ENCODE measurements at places on chromosomes 1 and 21. TPM values are rescaled to one million over a fixed set of nuclear protein-coding genes. Genes with fewer than 3 reads are reported as not detected.

AMY1A gene
- not detected for total RNA-seq

ECE1 gene
- total RNA-seq, result 62.9 TPM

TTC4 gene
- total RNA-seq, result 21.9 TPM

PTPN22 gene
- 2.4 TPM for total RNA-seq

C1orf226 gene
- total RNA-seq, result 13.2 TPM

TAS1R3 gene
- not detected for total RNA-seq

MPL gene
- not detected for total RNA-seq

AURKAIP1 gene
- total RNA-seq, result 107 TPM

DNA sequence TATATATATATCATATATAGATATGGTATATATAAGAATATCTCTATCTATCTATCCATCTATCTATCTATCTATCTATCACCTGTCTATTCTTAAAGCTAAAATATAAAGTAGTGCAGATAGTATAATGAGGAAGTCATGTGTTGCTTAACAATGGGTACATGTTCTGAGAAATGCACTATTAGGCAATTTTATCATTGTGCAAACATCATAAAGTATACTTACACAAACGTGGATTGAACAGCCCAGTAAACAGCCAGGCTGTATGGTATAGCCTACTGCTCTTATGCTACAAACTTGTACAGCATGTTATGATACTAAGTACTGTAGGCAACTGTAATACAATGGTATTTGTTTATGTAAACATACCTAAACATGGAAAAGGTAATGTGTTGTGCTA is 621.0 kb upstream of the NCAM2 start:
- no peaks in the 10 kb centered on the region for H3K4me1 ChIP-seq
- H3K27me3 ChIP-seq, result no peaks in the 10 kb centered on the region
- H3K27ac ChIP-seq, result no peak overlapping the region
- no peak for DNase-seq

DNA sequence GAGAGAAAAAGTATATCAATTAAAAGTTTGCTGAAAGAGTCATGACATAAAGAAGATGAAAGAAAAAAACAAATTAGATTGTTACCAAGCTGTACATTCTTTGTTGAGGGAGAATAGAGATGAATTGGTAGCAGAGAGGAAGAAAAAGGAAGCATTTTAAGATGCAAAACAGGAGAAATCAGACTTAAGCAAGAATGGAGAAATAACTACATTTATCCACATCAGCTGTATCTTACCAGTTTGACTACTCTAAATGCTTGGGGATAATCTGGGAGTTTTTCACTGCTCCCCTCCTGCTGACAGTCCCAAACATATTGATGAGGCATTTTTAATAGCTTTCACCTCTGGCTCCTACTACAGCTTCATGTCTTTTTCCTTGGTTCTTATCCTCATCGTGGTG is 16.8 kb upstream of the PTPRC start:
- H3K27ac ChIP-seq, result no peak overlapping the region
- H3K27me3 ChIP-seq, result no peaks in the 10 kb centered on the region
- no peak overlapping the region for H3K4me3 ChIP-seq
- DNase-seq, result no peak

DNA sequence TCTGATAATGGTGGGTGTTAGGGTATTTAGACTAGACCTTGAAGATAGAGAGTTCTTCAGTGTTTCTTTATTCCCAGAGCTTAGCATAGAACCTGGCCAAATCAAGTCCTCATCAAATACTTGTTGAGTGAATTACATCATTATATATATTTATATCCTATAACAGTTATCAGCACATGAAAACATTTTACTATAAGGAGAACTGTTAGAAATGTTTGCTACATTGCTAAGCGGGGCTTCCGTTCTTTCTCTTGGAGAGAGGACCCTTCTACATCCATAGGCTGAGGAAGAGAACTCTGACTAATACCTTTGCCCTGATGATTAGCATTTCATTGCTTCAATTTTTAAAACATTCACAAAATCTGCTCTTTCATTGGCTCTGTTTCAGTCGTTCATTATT is 66.5 kb upstream of the NBL1 start:
- DNase-seq, result no peak
- no peak overlapping the region for H3K4me3 ChIP-seq
- H3K4me1 ChIP-seq, result no peaks in the 10 kb centered on the region
- no peaks in the 10 kb centered on the region for H3K36me3 ChIP-seq
- H3K27me3 ChIP-seq, result no peaks in the 10 kb centered on the region

- no peak overlapping the region for H3K27ac ChIP-seq
- H3K4me3 ChIP-seq, result no peak overlapping the region
- no peaks in the 10 kb centered on the region for H3K36me3 ChIP-seq
- H3K4me1 ChIP-seq, result no peaks in the 10 kb centered on the region
- no peak for DNase-seq
- no peaks in the 10 kb centered on the region for H3K27me3 ChIP-seq
Observed at GRCh38 chr1:183477986-183478781, 5.9 kb downstream of the SMG7 start.

DNA sequence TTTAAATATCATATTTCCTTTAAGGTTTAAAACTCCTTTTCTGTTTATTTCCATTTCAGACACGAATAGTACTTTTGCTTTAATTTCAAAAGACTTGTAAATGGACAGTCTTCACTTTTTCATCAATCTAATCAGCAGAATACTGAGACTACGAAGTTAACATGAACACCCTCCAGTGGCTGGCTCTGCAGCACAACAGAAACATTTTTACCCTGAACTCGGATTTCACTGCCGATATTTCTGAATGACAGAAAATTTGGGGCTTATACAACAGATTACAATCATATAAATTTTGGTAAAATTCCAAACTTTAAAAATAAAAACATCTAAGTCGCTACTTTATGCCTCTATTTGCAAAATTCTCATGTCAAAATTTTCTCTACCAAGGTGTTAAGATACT is 86.2 kb downstream of the AKT3 start:
- no peaks in the 10 kb centered on the region for H3K27me3 ChIP-seq
- no peaks in the 10 kb centered on the region for H3K36me3 ChIP-seq
- no peak overlapping the region for H3K27ac ChIP-seq
- no peak for DNase-seq
- peaks cover 47% of the 10 kb centered on the region for H3K4me1 ChIP-seq

GRCh38 chr1:230090194-230090711 is 23.2 kb downstream of the GALNT2 start:
- no peak for DNase-seq
- no peak overlapping the region for H3K27ac ChIP-seq
- no peak overlapping the region for H3K4me3 ChIP-seq
- peaks cover 43% of the 10 kb centered on the region for H3K4me1 ChIP-seq
- H3K36me3 ChIP-seq, result peaks cover 3% of the 10 kb centered on the region

DNA sequence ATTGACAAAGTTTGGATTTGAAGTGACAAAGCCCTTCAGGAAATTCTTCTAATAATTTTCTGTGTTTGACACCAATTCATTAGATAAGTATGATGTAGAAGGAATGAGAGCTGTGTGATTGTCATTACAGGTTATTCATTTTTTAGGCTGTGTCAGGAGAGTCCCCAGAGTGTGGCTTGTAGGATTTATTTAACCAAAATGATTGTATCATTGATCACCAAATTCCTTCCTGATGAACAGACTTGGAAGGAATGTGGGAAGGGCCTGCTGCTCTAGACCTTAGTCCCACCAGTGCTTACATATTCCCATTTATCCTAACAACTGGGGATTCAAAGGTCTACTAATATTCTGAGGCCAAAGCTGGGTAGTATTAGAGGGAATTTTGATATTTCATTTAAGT is 383.3 kb upstream of the KAZN start:
- DNase-seq, result no peak
- no peak overlapping the region for H3K27ac ChIP-seq
- no peaks in the 10 kb centered on the region for H3K27me3 ChIP-seq
- no peak overlapping the region for H3K4me3 ChIP-seq
- H3K4me1 ChIP-seq, result no peaks in the 10 kb centered on the region

GRCh38 chr1:48761411-48761810 is 15.3 kb downstream of the BEND5 start:
- H3K27me3 ChIP-seq, result no peaks in the 10 kb centered on the region
- H3K36me3 ChIP-seq, result peaks cover 9% of the 10 kb centered on the region
- DNase-seq, result no peak
- peak overlapping the region; percentile 9 for H3K27ac ChIP-seq
- no peak overlapping the region for H3K4me3 ChIP-seq

DNA sequence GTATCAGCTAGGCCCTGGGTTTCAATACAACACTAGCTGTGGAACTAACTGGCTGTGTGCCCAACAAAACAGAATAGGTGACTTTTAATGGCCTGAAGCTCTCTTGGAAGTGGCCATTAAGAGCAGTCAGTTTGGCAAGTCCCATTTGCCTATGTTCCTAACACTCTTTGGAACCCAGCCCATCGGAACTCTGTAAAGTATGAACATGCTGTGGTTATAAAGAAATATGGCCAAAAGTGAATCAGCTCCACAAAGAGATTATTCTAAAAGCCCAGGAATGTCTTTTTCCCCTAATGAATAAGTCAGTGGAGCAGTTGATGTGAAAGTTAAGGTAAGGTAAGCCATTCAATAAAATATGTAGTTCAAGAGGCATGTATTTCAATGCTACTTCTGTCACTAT is 223.7 kb upstream of the ADAMTS5 start:
- no peak for DNase-seq
- no peak overlapping the region for H3K4me3 ChIP-seq
- H3K36me3 ChIP-seq, result no peaks in the 10 kb centered on the region
- H3K4me1 ChIP-seq, result no peaks in the 10 kb centered on the region
- no peaks in the 10 kb centered on the region for H3K27me3 ChIP-seq

DNA sequence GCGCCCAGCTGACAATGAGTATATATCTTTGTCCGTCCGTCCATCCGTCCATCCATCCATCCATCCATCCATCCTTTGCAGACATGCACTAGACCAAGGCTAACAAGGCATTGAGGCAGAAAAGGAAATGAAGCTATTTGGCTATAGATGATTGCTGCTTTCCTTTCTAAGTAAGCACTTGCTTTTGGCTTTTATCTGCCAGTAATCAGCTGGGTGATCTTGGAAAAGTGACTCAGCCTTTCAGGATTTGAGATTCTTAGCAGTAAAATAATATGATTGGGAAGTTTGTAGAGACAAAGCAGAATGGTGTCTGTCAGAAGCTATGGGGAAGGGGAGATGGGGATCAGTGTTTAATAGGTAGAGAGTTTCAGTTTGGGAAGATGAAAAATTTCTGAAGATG is 22.7 kb downstream of the ZFYVE9 start:
- no peak overlapping the region for H3K27ac ChIP-seq
- no peaks in the 10 kb centered on the region for H3K27me3 ChIP-seq
- no peak overlapping the region for H3K4me3 ChIP-seq
- H3K36me3 ChIP-seq, result no peaks in the 10 kb centered on the region
- no peak for DNase-seq

- DNase-seq, result no peak
- peaks cover 31% of the 10 kb centered on the region for H3K27me3 ChIP-seq
- no peak overlapping the region for H3K4me3 ChIP-seq
- no peaks in the 10 kb centered on the region for H3K36me3 ChIP-seq
- no peaks in the 10 kb centered on the region for H3K4me1 ChIP-seq
Observed at GRCh38 chr1:1237874-1238701, 6.1 kb downstream of the B3GALT6 start.
